ENCODE measurements at places on chromosomes 11 and 22. TPM values are rescaled to one million over a fixed set of nuclear protein-coding genes. Genes with fewer than 3 reads are reported as not detected.

C22orf31 gene
- not detected for total RNA-seq

FTH1 gene
- total RNA-seq: 8,986 TPM

OR51L1 gene
- not detected for total RNA-seq

UCP3 gene
- 2.0 TPM for total RNA-seq

DNA sequence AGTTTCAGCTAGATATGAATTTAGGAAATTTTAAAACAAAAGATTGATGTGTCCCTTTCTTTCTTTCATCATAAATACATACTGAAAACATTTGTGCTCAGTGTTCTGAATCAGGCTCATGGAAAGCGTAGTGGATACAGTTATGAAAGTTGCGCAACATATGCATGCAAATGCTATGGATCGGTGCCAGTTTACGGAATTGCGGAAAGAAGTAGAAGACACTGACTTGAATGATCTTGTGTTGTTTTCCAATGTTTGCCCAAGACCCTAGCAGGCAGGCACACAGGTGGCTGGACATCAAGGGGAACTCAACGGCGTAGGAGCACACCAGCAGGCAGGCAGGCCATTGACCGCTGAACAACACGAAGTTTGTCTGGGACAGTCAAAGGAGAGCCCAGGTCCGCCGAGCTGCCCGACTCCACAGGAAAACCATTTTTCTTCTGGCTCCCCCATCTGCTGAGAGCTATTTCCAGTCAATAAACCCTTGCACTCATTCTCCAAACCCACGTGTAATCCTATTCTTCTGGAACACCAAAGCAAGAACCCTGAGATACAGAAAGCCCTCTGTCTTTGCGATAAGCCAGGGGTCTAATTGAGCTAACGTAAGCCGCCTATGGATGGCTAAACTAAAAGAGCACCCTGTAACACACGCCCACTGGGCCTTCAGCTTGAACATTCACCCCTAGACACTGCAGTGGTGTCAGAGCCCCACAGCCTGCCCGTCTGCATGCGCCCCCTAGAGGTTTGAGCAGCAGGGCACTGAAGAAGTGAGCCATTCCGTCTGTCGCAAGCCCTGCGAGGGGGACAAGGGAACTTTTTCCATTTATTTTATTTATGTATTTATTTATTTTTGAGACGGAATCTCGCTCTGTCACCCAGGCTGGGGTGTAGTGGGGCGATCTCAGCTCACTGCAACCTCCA is 7.4 kb upstream of the BIRC3 start:
- no peak for DNase-seq

DNA sequence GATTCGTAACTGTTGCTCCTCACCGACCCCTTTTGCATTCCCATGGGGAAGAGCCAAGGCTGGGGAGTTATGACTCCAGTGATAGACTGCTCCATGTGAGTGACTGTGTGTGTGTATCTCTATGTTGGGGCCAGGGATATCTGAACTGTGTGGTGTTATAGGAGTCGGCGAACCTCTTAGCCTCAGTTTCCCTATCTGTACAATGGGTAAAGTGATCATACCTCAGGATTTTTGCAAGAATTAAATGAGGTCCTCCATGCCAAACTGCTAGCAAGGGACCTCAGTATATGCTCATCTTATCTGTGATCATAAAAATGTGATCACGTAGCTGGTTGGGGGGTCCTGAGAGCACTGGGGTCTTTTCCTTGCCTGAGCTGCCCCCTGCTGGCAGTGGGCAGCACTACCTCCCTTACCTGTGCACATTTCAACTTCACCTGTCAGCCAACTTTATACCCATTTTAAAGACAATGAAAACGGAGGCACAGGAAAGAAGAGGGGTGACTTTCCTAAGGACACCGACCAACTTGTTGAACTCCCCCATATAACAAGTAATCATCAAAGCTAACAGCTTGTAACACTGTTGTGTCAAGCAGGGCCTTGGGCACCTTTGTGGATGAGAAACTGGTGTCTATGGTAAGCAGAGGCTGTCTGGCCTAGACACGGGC is 1.4 kb upstream of the DPP3 start:
- DNase-seq: no peak

GRCh38 chr11:126403022-126403581 is 47.6 kb downstream of the ST3GAL4 start:
- DNase-seq: peak; percentile 91

GRCh38 chr22:27836181-27836580 is 34.6 kb upstream of the MN1 start:
- no peak for DNase-seq

GRCh38 chr22:46588279-46589140 is 31.7 kb upstream of the GRAMD4 start:
- DNase-seq: no peak

- no peak for DNase-seq
Measured at GRCh38 chr11:20029193-20029592, 131.1 kb downstream of the DBX1 start.

GRCh38 chr22:17855572-17856290 is 81.5 kb upstream of the BID start:
- no peak for DNase-seq

GRCh38 chr11:128900468-128900867 is 9.3 kb downstream of the KCNJ5 start:
- DNase-seq: no peak

DNA sequence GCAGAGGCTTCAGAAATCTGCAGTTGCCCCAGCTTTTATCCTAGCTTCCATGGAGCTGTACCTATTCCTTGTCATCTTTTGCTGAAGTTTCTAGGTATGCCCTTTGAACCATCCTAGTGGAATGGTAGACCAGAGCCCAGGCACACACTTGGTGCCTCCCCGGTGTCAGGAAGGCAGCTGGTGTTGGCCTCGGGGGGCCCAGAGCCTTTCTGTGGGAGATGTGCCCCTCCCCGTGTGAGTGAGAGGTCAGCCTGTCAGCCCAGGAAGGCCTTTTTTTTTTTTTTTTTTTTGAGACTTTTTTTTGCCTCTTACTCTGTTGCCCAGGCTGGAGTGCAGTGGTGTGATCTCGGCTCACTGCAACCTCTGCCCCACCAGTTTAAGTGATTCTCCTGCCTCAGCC is 58.4 kb downstream of the MED15 start:
- no peak for DNase-seq

GRCh38 chr11:112882494-112883381 is 78.5 kb upstream of the NCAM1 start:
- no peak for DNase-seq

DNA sequence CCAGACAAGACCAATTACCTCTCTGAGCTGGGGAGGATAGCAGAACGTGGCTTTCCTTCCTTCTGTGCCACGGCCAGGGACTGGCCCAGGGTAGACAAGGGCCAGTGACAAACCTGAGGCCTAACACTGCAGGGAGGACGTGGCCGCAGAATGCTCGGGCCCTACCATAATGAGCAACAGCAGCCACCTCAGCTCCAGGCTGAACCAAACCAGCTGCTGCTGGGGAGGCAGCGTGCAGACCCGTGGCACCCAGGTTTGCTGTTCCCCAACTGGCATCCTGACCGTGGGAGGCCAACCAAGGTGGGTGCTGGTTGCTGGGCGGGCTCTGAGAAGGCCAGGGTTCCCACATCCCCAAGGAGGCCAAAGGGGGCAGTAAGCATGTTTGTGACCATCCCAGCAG is 83.0 kb downstream of the MORC2 start:
- DNase-seq: no peak

DNA sequence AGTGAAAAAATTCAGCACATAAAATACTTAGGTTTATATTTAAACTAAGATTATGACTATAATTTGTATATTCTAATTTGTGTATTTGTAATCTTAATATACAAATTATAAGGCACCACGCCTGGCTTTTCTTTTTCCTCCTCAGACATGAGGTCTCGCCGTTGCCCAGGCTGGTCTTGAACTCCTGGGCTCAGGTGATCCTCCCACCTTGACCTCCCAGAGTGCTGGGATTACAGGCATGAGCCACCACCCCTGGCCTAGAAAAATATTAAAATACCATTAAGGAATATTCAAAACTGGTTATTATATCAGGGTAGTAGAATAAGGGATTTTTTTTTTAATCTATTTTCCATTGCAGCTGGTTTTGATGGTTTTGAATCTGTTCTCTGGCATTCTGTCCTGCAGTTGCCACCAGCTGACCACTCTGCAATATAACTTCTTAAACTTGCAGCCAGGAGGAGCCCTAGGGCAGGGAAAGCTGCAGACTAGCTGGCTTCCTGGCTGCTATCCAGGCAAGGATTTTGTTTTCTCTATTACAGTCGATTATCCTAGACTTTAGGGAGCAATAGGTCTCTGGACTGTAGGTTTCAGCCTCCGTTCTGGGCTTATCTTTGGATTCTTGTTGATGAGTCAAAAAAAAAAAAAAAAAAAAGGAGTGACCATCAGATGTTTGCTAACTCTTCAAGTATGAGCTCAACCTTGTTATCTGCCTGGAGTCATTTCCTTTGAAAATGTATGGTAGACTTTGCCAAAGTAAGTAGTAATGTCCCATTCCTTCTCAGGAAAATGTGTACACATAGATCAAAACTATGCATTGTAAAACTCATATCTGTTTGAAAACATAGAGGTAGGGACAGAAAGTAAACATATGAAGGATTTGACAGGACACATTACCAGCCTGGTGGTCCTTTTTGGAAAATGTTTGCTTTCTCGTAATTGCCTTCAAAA is 13.2 kb downstream of the POLA2 start:
- peak; percentile 89 for DNase-seq

DNA sequence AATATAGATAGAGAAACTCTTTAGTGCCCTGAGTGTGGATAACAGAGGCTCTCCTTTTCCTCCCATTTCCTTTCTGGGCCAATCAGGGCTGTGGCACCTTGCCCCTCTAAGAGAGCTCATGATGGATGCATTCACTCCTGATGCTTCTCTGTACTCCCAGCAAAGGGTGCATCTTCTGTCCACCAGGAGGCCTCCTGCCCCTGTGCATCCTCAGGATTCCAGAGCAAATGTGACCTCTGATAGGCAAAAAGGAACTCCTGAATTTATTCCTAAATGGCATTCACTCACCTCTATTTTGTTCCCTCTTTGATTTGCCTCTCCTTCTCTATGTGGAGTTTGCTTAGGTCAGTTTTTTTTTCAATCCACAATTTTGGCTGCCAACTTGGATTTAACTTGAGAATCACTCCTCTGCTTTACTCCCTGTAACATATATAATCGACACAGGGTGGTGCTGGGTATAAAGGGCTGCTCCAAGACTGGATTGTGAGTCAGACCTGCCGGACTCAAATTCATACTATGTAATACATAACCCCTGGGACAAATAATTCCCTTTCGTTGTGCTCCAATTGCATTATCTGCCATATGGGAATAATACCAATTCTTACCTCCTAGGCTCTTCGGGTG is 1.1 kb upstream of the MRGPRX4 start:
- DNase-seq: peak; percentile 45
